GM12864 (cell line): ENCODE measurements at places on chromosomes 7 and 10.

- DNase-seq = no peak
These were observed 28.0 kb upstream of the GNAI1 start for GRCh38 chr7:80106498-80107113.

GRCh38 chr10:62133618-62134017 is 135.0 kb downstream of the RTKN2 start:
- DNase-seq = peak; percentile 41

GRCh38 chr10:10989669-10990068 is 28.0 kb upstream of the CELF2 start:
- no peak for DNase-seq

GRCh38 chr7:4775848-4776623 is 613 bp downstream of the AP5Z1 start:
- DNase-seq = no peak

DNA sequence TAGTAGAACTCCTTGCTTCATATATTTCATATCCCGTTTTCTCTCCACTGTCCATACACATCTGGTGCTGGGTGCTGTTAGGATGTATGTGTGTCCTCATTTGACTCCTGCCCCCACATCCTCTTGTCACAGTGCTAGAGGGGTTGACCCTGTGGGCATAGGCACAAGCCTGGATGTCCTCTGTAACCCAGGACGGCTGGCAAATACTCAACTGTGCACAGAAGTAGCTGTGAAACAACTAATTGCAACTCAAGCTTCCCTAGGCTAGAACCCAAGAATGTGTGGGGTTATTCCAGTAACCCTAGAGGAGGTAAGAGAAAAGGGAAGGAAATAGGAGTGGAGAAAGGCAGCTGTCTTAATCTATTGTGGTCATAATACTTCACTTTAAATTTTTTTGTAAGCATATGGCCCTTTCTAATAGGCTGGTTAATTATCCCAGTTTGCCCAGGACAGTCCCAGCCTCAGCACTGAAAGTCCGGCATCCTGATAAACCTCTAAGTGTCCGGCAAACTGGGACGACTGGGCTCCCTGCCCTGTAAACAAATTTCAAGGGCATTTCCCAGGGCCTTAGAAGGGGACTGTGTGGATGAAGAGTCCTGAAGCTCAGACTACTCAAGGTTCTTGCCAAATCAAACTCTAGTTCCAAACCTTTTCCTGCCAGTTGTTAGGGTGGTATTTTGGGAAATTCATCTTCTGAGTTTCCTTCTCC is 283.2 kb upstream of the CELF2 start:
- DNase-seq = no peak

DNA sequence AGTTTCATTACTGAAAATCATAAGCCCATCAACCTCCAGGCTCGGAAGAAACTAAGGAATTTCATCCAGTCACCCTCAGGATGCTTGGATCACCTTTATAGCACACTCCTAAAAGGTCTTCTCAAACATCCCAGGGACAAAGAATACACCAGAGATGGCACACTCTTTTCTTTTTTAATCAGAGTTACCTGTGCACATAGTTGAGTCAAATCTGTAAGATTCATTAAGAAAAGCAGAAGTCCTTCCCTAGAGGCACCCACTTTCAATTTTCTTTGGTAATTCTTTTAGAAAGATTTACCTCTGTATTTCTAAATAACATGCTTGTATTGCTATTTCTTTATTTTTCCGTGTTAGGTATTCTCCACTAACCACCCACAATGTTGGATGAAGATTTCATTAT is 50.6 kb upstream of the IL6 start:
- DNase-seq = no peak

GRCh38 chr7:129523924-129524323 is 21.6 kb downstream of the SMKR1 start:
- no peak for DNase-seq

DNA sequence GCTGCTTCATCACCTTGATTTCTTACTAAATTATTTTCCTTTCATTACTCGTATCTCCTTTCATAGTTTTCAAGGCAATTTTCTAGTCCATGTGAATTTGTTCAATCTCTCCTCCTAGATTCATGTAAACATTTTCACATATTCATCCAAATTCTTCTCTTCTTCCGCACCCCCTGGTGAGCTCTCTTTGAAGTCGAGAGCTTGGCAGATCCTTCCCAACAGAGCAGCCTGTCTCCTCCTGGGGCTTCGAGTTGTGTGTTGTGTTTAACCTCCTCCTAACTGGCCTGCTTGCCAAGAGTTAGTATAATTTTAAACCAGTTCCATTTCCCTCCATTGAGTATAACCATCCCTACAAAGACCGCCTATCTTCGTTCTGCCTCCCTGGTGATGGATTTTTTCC is 272.4 kb upstream of the CELF2 start:
- no peak for DNase-seq

DNA sequence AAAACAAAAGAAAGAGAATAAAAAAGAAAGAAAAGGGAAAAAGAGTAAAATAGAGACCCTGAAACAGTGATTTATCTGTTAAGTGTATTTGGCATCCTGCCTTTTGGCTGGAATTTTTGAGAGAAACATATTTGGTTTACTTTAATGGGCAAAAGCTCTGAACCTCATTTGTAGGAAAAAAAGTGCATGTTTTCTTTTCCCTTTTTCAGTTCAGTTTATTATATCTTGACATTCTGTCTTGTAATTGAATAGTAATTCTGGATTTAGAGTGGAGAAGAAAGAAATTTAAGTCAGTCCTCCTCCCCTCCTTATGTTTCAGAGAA is 69.5 kb downstream of the ARID5B start:
- DNase-seq = no peak

DNA sequence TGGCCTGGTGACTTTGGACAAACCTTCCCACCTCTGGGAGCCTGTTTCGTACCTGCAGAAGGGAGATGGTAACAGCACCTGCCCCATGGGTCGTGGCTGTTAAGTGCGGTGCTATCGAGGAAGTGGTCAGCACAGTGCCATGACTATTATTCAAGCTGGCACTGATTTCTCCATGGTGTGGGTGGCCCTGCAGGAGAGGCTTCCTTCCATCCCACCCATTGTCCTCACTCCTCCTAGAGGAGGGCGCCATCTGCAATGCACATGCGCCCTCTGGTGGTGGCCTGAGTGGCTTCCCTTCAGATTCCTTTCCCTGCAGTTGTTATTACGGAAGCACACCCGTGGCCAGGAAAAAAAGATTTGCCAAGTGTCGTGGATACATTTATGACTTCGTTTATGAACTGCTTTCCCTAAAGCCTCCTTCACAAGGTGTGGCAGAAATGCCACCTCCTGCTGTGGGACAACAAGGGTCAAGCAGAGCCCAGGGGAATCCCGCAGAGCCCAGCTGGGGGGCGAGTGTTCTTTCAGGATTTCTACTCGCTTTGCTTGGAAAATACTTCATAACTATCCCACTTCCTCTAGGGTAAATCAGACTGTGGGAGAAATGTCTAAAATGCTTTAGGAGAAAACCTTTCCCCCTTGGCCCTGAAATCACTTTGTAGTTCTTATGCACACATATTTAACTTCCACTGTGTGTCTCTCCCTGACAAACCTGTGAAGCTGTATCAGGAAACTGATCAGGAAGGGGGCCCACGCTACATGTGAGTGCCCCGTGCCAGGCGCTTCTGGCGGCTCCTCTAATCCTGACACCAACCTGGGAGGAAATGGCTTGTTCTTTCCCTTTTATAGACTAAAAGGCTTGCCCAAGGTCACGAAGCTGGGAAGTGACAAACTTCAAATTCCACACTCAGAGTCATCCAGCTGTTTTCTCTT is 98.0 kb upstream of the ANLN start:
- DNase-seq = peak; percentile 15

DNA sequence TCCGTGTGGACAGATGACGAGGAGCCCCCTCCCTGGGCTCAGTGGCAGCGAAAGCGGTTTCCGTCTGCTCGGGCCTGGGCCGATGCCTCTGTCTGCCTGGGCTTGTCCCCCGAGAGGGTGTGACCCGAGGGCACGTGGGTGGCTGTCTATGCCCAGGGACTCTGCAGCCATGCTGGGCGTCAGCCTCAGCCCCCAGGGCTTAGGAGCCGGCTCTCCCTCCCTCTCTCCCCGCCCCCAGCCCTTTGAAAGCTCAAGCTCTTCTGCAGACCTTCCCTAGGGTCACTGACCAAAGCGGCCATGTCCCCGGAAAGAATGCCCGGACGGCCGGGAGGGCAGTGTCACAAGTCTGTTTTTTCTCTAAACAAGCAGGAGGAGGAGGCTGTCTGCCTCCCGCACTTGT is 7.1 kb downstream of the MICALL2 start:
- DNase-seq = no peak

GRCh38 chr7:41162612-41163011 is 540.3 kb downstream of the INHBA start:
- DNase-seq = no peak

DNA sequence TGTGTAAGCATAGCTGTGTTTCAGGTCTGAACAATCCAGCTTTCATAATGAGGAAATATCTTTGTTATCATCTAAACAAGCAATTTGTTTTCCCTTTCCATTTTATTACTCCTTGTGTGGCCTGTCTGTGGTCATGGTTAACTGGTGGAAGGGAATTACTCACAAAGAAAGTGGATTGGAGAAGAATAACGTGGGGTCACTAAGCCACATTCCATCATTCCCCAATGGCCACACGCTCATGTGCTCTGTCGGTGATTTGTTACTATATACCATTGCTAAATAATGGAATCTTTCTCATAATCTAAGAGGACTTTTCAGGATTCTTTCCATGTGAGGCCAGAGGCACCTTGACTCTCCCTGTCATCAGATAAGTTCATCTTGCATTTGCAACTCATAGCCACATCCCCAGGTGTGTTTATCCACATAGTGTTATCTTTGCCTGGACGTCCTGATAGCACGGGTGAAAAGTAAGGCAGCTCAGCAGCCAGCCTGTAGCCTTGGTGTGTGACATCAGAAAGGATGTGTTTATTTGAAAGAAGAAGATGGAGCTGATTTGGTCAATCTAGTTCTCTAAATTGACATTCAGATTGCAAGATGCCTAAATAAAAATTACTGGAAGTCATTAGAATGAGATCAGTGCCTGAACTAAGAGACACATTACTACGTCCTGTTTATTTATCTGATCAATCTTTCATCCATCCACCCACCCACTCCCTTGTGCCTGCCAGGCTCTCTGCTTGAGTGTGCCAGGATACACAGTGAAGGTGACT is 128.9 kb downstream of the CELF2 start:
- no peak for DNase-seq

DNA sequence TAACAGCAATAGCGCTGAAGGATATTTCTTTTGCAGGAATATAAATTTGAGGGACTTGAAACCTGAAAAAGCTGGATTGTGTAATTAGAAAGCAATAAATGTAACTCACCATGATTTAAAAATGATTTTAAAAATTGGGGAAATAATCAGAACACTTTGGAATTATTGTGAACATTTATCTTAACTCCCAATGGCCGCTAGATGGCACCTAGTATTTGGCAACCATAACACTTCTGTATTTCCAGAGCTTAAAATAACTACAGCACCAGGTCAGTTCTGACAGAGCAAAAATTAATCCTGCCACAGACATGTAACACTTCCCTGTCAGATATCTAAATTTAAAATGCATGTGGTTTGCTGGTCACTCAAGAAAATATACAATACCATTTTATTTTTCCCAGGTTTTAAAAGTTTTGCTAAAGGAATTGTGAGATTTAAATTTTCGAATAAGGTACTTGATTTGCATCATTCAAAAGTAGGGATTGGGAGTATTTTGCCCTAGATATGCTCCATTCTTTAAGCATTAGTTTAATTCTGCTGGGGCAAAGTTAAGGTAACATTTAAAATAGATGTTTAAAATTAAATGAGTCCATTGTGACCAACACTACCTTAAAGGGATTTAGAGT is 144.5 kb downstream of the PPP1R3A start:
- no peak for DNase-seq

DNA sequence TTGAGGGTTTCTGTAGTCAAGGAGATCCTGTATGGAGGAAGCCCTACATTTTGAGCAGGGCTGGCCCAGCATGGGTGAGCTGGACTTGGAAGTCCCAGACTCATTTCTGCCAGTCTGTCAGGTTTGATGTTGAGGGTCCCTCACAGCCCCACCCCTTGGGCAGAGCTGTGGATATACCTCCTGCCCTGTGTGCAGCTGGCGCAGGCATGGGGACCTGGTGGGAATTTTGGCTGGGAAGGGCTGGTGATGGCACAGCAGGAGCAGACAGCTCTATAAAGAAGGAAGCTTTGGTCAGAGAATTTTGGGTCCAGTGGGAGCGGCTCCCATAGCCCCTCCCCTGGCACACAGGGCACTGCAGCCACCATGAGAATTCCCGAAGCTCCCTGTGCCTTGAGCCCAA is 482.6 kb downstream of the RPS24 start:
- DNase-seq = no peak

DNA sequence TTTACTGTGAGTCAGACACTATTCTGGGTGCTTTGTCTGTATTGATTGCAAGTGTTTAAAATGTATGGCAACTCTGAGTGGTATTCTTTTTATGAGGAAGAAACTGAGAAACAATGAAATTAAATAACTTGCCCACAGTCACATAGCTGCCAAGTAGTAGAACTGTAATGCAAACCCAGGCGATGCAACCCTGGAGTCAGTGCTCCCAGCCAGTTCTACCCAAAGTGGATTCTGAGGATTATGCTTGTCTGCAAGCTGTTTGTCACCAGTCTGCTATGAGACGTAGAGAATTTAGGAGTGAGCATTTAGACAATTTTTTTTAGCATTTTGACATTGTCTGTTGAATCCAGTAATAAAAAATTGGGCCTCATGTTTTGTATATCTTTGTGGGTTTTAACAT is 306.0 kb upstream of the LRGUK start:
- DNase-seq = no peak

- DNase-seq = no peak
These were observed 234.4 kb downstream of the ARL4A start for GRCh38 chr7:12921751-12922345.

DNA sequence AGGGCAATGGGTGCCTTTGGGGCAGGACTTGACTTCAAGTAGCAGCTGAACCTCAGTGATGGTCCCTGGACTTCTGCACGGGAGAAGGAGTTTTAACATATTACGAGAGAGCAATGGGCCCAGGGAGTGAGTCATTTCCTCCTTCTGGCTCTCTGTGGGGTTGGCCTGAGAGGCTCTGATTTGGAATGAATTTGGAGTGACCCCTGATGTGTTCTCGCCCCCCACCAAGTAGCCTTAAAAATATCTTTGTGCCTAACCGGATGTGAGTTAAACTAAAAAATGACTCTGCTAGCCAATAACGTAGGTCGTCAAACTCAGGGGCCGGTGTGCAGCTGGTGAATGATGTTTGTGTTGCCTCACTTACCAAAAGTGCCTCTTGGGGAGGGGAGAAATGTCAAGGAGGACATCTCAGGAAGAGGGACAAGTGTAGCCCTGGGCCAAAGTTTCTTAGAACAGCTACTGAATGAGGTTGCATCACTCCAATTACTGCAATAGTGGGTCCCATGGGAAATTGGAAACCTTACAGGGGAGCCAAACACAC is 656.6 kb downstream of the INHBA start:
- no peak for DNase-seq

GRCh38 chr7:98624846-98625420 is 7.8 kb downstream of the NPTX2 start:
- DNase-seq = no peak
